Activated CD8-positive, alpha-beta memory T cell treated with anti-CD3 and anti-CD28 coated beads for 24 hours (primary cell): ENCODE measurements at places on chromosomes 4 and X.

DNA sequence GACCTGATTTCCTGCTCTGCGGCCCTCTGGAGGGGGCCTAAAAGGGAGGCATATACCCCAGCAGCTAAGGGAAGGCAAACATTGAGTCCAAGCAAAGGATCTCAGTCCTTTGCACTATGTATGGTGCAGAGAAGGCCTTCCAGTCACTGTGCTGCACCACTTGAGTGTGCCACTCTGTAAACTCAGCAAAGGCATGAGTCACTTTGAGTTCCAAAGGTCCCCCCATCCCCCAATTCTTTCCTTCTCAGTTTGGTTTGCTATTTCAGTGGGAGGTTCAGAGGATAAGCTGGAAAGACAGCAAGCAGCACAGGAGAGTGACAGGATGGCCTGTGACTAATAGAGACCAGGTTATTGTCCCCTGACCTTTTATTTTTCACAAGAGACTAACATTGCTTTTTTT lies 131.3 kb downstream of the FHDC1 start:
- no peak for DNase-seq

GRCh38 chr4:94036964-94037363 lies 170.7 kb upstream of the SMARCAD1 start:
- DNase-seq = no peak

DNA sequence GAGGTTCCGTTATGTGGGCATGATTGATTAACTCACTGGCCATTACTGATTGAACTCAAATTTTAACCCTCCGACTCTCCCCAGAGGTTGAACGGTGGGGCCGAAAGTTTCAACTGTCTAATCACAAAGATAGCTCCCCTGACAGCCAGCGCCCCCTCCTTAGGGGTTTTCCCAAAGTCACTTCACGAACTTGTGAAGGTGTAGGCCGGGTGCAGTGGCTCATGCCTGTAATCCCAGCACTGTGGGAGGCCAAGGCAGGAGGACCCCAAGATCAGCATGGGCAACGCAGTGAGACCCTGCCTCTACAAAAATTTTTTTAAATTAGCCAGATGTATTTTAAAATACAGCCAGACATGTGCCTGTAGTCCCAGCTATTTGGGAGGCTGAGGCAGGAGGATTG lies 39.8 kb upstream of the RBM47 start:
- DNase-seq = no peak

DNA sequence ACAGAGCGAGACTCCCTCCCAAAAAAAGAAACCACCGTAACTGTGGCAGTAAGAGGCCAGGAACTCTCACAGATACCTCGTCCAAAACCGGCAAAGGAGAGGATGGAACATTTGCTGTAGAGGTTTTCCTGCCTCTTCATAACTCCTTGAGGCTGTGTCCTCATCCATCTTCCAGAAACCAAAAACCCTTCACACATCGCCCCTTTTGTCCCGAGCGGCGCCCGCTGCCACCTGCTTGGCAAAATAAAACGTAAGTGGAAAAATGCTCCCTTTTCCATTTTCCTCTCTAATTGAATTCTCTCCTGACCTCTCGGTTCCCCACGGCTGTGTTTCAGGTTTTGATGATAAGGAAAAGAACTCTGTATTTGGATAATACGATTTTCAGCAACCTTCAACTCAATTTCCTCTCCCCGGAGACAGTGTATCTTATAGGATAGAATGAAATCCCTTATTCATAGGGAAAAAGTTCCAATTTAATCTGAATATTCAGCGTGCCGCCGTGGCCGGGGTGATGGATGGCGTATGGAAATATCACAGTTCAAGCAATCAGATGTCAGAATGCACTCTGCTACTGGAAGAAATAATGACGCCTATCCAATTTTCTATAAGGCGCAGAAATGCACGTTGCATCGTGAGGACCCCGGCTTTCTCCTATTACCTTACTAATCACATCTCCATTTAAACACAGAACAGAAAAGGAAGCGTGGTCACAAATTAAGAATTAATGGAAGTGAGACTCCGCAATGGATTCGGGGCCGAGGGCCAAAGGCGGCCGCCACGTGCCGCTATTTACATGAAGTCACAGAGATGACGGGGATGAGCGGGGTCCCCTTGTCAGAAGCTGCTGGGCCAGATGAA lies 5.2 kb upstream of the PPP2R3B start:
- DNase-seq = no peak

- DNase-seq = no peak
Measured at GRCh38 chrX:1292575-1293290, 24.1 kb downstream of the CSF2RA start.

GRCh38 chrX:46750889-46751288 lies 8.0 kb downstream of the SLC9A7 start:
- no peak for DNase-seq

DNA sequence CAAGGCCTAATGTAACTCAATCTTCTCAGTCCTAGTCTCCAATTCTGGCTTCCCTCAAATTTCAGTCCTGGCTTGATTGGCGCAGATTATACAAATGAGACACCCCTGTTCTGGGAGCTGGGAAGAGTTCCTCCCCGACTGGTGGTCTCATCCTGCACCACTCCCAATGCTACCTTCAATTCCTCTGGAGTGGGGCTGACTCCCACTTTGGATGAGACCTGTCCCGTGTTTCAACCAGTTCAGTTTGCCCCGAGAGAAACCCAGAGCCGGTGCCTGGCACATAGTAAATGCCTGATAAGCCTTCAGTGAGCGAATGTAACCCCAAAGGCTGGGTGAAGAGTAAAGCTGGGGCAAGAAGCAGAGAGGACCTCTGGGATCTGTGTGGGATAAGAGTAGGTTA lies 4.0 kb upstream of the SYP start:
- no peak for DNase-seq

- no peak for DNase-seq
Measured at GRCh38 chr4:99610605-99611175, 36.1 kb downstream of the MTTP start.

- DNase-seq = no peak
Measured at GRCh38 chrX:65674204-65674893, 6.9 kb downstream of the MSN start.

- DNase-seq = no peak
Measured at GRCh38 chrX:66071126-66071525, 31.2 kb upstream of the VSIG4 start.

GRCh38 chr4:184939978-184940377 lies 78.3 kb upstream of the HELT start:
- DNase-seq = no peak

DNA sequence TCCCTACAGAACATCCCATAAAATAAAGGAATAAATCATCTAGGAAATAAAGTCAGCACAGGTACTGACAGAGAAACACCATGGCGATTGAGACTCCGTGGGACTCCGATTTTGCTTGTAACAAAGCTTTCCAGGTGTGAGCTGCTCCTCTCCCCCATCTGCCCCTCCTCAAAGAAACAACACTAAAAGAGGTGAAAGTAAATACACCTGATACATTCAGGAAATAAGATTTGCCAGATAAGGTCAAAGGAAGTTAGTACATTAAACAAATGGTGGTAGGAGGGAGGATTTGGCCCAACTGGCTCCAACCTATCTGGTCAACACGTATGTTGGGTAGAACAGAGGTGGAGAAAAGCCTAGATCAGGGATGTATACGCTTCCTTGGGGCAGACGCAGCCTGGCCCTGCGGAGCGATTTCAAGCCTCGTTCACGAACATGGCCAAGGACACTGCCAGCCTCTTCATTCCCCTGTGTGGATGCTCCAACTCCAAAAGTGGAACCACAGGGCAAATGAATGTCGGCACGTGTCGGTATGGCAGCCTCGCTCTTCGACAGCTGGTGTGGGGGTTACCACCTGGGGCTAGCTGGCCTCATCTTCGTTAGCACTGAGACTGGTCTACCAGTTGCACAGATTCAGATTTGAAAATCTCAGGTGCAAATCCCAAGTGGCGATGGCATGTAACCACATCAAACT lies 162.5 kb downstream of the AFAP1 start:
- DNase-seq = no peak

- peak; percentile 88 for DNase-seq
Measured at GRCh38 chrX:47650164-47651042, at the start of gene ELK1. Gene ELK1 (minus strand): TSS chrX:47650563. CDS start chrX:47641441, 9,122 bp downstream.

DNA sequence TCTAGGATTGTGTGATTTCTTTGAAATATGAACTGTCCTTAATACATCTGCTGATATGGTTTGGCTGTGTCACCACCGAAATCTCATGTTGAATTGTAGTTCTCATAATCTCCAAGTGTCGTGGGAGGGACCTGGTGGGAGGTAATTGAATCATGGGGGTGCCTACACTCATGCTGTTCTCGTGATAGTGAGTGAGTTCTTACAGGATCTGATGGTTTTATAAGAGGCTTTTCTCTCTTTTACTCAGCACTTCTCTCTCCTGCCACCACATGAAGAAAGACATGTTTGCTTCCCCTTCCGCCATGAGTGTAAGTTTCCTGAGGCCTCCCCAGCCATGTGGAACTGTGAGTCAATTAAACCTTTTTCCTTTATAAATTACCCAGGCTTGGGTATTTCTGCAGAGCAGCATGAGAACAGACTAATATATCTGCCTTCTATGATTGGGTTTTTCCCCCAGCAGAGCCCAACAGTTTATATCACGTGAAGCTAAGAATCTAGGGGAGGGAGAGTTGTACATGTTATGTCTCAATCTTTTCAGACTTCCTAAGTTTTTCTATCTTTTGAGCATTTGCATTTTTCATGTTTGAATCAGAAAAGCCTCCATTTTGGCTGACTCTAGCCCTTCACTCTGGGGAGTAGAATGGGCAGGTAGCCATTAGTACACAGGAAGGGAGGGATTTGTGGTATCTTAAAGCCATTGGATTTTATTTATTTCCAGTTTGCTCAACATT lies 58.9 kb downstream of the PLAC1 start:
- DNase-seq = no peak

GRCh38 chr4:73822812-73823504 lies 13.5 kb upstream of the CXCL6 start:
- DNase-seq = no peak

DNA sequence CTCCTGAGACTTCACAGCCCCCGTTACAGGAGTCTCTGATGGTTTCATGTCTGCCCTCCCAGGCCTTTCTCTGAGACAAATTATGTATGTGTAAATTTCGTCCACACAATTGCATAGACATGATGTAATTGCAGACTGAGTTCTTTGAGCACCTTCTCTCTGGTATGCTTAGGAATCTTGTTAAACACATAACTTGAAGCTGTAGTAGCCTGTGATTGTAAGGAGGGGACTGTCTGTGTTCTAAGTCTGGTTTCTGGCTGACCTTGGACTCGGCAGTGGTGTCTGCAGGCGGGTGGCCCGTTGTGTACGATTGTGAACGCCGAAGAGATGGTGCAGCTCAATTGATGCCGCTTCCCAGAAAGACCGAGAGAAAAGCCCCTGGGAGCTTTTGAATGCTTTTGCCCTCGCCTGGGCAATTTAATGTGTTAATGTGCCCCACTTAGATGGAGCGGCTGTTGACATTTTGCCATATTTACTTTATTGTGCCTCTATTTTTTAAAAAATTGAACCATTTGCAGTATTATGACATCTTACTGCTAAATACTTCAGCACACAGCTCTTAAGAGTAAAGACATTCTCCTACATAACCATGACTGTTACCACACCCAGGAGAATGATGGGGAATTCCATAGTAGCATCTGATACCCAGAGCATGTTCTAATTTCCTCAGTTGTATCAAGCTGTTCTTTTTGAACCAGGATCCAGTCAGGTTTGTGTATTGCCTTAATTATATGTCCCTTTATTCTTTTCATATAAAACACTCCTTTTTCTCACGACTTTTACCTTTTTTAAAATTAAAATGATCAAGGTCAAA lies 58.4 kb upstream of the TADA2B start:
- no peak for DNase-seq

DNA sequence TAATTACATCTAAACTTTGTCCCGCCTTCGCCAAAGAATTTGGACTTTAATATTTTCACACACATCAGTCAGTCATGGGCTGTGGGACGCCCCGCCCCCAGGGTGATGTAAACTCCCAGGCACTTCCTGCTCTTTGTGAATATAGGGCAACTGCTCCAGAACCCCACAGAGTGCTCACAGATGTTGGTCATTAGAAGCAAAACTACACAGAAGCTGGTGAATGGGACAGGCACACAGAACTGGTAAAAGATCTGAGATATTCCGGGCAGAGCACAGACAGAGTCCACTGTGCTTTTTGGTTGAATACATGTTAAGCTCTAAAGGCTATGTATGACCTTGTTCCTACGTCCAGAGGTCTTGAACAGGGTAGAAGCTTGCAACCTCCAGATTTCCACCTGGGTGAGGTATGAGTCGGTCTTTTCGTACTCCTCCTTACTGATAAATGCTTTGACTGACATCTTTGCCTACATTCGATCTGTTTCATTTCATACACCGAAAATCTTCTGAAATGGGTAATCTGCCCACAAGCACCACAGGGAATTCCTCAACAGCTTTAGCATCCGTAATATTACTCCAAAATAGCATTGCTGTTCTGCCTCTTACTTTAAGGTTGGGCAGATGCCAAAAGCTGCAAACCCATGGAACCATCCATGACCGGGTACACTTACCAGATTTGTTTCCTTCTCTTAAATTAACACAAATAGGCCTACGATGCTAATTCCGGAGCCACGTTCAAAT lies 144.6 kb downstream of the AMELX start:
- no peak for DNase-seq

DNA sequence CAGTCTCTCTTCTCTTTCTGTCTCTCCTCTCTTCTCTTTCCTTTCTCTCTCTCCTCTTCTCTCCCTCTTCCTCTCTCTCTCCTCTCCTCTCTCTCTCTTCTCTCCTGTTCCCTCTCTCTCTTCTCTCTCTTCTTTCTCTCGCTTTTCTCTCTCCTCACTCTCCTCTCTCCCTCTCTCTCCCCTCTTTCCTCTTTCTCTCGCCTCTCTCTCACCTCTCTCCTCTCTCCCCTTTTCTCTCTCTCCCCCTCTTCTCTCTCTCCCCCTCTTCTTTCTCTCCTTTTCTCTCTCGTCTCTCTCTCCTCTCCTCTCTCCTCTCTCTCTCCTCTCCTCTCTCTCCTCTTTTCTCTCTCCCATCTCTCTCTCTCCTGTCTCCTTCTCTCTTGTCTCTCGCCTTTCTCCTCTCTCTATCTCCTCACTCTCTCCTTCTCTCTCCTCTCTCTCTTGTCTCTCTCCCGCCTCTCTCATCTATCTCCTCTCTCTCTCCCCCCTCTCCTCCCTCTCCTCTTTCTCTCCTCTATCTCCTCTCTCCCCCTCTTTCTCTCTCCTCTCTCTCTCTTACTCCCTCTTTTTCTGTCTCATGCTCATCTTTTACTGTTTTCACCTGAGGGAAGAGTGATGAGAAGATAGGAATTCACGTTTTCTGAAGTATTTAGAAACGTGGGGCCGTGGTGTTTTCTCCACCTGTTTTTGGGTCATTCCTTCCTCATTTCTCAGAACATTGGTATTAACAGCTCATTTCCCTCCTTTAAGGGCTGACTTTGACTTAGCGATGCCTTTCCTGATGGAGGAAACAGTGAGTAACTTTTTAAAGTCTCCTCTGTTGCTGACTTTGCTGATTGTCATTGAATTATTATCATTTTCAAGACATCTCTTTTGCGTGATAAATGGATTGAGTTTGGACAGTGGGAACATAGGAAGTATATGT lies 80.6 kb upstream of the CD99 start:
- DNase-seq = no peak

- no peak for DNase-seq
Measured at GRCh38 chr4:26434030-26434639, 56.1 kb downstream of the CCKAR start.

GRCh38 chr4:78297116-78297800 lies 240.1 kb downstream of the FRAS1 start:
- DNase-seq = no peak

- no peak for DNase-seq
Measured at GRCh38 chrX:49175435-49176274, 4.0 kb downstream of the PLP2 start.
